ENCODE measurements at places on chromosomes 7 and 10. TPM values are rescaled to one million over a fixed set of nuclear protein-coding genes. Genes with fewer than 3 reads are reported as not detected.

TMEM213 gene
- not detected for total RNA-seq

TLX1 gene
- total RNA-seq: not detected

TAS2R41 gene
- total RNA-seq: not detected

CPA1 gene
- not detected for total RNA-seq

CPA2 gene
- not detected for total RNA-seq
